ENCODE measurements at places on chromosomes 5 and 9. TPM values are rescaled to one million over a fixed set of nuclear protein-coding genes. Genes with fewer than 3 reads are reported as not detected.

DNA sequence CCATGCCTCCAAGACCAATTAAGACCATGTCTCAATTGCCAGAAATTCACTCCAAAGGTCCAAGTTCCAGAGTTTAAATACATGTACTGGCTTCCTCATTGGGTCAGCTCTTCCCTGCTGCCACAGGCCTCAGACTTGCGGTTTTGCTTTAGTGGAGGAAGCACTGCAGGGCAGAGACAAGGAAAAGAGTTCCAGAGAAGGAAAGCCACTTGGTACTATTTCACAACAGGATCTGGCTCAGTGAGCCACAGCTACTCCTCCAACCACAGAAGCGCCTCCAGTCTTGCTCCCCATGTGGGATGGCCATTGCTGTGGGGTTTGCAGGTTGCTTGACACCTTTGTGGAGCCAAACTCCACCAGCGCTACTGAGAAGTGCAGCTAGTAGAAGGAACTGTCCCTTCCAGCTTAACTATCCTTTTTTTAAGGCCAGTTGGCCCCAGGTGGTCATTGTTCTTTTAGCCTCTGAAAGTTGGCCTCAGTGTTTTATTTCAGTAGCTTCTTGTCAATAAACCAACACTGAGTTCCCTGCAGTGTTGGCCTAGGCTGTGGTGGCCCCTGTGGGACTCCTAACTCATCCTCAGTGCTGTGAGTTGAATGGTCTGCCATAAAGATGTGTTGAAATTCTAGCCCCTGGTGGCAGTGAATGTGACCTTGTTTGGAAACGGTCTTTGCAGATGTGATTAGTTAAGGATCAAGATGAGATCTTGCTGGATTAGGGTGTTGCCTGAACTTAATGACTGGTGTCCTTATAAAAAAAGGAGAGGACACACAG, 93.7 kb upstream of the DAP start:
- no peak for DNase-seq

DNA sequence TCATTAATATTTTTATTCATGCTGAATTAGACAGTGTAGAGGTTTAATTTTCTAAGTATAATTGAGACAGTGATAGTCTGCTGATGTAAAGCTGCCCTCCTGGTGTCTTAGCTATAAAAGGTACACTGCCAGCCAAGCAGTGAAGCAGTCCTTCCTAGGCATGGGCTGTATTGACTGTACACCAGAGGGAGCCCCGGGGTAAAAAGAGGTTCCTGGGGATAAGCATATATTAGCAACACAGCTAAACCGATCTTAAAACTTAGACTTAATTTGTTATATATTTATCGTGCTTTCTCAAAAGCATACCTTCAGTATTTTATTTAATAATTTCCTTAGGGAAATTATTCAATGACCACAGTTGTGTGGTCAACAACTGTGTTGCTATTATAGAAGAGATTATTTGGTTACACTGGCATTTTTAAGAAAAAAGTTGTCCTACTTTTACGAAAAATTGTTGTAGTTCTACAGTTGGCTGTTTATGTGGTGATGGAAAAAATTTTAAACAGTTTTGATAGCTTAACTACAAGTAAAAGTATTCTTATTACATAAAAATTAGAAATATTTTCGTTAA, 68.8 kb downstream of the ELL2 start:
- no peak for DNase-seq

DNA sequence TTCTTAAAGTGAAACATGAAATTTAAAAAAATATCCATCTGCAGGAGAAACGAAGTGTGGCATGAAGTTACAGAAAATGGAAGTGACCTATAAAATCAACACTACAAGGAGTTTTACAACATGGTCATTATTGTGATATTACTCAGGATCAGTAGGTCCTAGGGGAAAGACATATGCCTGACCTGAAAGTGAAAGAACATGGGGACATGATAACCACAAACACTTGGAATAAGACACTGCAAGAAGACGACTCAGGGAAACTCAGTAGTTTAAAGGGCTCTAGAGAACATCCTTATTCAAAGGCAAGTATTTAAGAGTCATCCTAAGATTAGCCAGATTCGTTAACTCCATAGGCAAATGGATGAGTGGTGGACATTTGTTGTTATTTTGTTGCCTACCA, 19.9 kb upstream of the LPAR1 start:
- DNase-seq: no peak

DNA sequence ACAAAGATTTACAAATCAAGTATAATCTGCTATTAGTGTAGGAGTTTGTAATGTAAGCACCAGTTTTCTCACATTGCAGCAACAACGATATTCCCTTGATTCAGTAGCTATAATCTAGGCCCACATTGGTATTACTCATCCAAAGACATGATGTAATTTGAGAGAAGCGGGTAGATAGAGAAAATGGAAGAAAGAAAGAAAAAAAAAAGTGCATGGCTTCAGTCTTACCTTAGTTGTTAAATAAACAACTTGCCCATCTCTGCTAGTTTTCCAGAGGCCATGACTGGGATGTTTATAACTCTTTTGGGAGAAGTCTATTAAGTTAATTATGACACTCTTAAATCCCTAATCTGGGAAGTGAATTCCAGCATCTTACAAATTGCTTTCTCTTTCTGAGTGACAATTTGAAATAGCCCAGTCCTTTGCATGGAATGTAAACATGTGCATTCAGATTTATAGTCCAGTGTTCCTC, 2.8 kb downstream of the MELK start:
- no peak for DNase-seq

DNA sequence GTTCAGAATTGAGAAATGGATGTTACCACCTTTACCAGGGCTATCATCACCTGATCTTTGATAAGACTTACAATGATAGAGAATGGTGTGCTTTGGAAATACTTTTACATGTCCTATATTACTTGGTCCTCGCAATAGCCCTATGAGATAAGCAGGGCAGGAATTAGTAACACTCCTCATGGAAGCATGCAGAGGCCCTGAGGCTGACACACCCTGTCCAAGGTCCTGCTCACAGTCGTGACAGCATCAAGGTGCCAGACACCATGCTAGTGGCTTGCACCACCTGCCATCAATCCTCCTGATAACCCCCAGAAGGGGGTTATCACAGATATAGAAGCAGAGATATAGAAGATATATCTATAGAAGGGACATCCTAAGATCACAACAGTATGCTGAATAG, 216.8 kb upstream of the TBC1D2 start:
- no peak for DNase-seq

DNA sequence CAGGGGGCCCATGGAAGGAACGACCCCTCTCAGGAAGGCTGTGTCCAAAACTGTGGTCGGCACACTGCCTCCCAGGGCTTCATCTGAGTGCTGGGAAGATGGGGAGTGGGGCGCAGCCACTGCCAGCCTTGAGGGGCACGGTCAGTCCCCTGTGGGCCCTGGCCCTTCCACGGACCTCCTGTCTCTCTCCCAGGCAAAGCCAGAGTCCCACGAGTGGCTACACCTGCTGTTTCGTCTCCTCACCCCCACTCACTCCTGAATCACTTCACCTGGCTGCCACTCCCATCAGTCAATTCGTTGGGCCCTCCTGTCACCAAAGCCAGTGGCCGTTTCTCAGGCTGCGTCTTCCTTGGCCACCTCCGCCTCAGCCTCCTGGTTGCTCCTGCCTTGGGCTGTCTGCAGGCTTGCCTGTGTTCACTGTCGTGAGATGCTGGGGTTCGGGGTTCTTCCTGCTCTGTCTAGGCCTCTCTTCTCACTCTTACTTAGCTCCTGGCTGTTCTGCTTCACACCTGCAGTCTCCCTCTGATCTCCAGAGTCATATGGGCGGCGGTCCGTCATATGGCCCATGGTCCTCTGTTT, 58.8 kb upstream of the RNF130 start:
- DNase-seq: no peak

DNA sequence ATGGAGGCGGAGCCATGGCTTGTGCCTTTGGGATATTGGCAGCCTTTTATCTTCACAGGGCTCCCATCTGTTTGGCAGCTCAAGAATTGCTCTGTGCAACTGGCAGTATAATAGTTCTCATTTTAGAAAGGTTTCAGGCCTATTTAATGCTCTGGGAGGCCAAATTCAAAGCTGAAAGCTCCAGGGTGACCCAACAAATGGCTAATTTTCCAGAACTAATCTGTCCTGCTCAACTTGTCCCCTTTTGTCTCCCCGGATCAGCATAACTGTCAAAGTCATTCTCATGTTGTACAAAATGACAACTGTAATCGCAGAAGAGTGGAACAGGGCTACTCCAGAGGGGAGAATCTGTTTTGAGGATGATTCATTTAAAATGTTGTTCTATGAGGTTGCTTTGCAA, 52.6 kb upstream of the CXCL14 start:
- DNase-seq: no peak

- DNase-seq: no peak
Measured at GRCh38 chr9:29968831-29969230, 2395.6 kb upstream of the C9orf72 start.

- DNase-seq: no peak
Measured at GRCh38 chr5:154871734-154872133, 13.3 kb downstream of the CNOT8 start.

DNA sequence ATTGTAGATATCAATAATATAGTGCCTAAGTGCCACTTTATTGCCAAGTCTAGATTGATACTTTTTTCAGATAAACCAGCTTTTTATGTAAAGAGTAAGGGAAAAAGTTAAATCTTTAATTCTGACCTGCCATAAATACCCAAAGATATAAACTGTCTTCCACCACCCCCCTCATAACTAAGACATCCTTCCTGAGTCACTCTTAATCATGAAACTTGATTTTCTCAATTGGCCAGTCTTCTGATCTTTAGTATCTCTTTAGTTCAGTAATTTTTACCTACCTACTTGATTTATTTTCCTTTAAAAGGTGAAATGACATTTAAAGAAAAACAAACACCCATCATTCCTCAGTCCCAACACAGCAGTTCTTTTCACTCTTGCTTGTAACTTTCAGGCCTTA, 21.8 kb downstream of the C5orf22 start:
- no peak for DNase-seq

- DNase-seq: no peak
Measured at GRCh38 chr5:173794901-173795416, 93.2 kb upstream of the CPEB4 start.

GRCh38 chr5:98121036-98121936, 652.2 kb upstream of the RGMB start:
- DNase-seq: no peak

DNA sequence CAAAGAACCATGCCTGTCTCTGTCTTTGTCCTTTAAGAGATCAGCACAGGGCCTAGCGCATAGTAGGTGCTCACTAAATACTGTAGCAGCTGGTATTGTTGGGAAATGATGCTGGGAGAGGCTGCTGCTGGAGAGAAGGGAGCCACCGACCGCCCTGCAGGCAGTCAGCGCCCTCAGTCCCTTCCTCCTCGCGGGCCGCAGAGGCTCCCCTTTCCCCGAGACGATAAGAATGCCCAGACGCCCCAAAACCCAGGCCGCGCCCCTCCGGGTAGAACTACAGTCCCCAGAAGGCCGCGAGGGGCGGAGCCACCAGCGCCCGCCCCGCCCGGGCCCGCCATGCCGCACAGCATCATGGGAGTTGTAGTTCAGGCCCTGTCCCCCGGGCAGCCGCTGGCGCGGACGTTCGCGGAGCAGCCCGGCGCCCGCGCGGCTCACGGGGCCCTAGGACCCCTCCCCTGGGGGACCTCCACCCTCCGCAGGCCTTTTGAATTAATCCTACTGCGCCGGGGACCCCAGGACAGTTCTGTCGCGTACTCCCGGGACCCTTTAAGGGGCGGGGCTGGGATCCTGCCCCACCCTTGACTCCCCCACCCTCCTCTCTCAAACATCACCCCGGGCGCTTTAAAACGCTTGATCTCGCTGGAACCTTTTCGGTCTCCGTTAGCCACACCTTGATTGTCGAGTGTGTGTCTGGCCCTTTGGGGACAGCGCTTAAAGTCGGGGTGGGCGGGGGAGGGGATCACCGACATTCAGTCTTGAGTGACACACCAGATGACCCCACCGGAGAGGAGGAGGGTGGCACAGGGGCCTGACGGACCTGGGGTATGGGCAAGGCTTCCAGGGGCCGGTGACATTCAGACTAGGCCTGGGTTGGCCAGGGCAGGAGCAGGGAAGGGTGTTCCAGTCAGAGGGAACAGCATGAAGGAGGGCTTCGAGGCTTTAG, 24.8 kb upstream of the IER5L start:
- peak; percentile 26 for DNase-seq

DNA sequence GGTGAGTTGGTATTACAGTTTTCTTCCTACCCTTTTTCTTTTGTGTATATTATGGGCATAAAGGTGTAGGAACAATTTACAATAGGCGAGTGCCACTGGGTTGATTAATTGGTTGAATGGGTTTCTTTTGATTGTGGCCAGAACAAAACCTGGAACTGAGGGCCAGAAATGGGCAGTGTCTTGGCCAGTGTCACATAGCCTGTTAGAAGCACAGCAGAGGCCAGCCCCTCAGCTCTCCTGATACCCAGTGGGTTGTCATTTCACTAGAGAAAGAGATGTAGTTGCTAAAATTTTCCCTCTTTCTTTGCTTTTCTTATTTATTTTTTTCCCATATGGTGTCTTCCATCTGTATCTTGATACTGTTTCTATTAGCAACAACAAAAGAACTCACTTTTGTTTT, 38.8 kb upstream of the SEMA6A start:
- DNase-seq: no peak

DNA sequence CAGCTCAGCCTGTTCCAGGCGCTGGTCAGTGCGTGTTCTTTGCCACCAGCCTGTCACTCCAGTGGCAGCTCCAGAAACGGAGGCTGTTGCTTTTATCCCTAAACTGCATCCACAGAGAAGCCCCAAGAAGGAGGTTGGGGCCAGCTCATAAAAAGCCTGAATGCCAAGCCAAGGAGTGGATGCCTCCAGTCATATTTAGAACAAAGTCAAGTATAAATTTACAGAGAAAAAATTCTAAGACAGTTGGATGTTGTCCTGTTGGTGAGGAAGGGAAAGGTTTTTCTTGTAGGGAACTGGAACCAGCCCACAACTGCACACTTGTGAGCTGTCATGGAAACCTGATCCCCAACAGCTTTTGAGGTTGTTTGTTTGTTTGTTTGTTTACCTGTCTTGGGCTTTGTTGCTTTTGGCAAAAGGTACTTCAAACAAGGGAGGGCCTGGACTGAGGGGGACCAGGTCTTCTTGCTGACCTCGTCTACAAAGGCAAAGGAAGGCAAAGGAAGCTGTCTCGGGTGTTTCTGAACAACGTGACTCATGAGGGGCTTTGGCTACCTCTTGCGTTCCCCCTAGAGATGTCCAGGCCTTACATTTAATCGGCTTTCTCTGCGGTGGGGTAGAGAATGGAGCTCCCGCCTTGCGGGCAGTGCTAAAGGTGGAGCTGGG, 36.7 kb downstream of the OLFML2A start:
- no peak for DNase-seq

Gene SLCO6A1
- not detected for polyA plus RNA-seq

Gene C1QTNF2
- polyA plus RNA-seq: 0.05 TPM

Gene C5orf46
- 1.0 TPM for polyA plus RNA-seq

Gene SLC31A2
- polyA plus RNA-seq: 122 TPM

Gene SLC27A4
- polyA plus RNA-seq: 17.3 TPM

Gene MYMK
- not detected for polyA plus RNA-seq

Gene IPO11
- 31.4 TPM for polyA plus RNA-seq

Gene NTNG2
- polyA plus RNA-seq: 0.05 TPM

Gene ALDH1A1
- 0.32 TPM for polyA plus RNA-seq

Gene C9orf153
- not detected for polyA plus RNA-seq

Gene LRRC14B
- polyA plus RNA-seq: not detected

Gene CFAP90
- polyA plus RNA-seq: not detected

Gene HMGCR
- polyA plus RNA-seq: 181 TPM
